Foreskin keratinocyte (primary cell): ENCODE measurements at places on chromosomes 16 and 17.

- peak; percentile 55 for DNase-seq
Observed at GRCh38 chr17:49090878-49091594, 41.5 kb upstream of the B4GALNT2 start.

GRCh38 chr16:67395458-67396158 is 2.3 kb upstream of the TPPP3 start:
- no peak for DNase-seq

DNA sequence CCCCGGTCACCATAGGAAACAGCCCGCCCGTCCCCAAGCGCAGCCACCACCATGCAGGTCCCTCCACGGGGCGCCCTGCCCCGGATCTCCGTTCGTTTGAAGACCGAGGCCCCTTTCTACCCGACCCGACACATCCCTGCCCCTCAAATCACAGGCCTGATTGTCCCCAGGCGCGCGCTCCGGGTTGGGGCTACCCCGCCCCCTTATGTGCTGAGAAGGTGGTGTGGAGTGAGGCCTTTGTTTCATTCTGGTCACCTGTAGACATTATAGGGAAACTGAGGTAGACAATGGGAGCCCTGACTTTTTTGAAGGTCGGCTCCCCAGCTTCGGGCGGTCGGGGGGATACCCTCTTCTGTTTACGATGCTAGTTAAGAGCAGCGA is 763 bp upstream of the ACTG1 start:
- DNase-seq, result peak; percentile 74

DNA sequence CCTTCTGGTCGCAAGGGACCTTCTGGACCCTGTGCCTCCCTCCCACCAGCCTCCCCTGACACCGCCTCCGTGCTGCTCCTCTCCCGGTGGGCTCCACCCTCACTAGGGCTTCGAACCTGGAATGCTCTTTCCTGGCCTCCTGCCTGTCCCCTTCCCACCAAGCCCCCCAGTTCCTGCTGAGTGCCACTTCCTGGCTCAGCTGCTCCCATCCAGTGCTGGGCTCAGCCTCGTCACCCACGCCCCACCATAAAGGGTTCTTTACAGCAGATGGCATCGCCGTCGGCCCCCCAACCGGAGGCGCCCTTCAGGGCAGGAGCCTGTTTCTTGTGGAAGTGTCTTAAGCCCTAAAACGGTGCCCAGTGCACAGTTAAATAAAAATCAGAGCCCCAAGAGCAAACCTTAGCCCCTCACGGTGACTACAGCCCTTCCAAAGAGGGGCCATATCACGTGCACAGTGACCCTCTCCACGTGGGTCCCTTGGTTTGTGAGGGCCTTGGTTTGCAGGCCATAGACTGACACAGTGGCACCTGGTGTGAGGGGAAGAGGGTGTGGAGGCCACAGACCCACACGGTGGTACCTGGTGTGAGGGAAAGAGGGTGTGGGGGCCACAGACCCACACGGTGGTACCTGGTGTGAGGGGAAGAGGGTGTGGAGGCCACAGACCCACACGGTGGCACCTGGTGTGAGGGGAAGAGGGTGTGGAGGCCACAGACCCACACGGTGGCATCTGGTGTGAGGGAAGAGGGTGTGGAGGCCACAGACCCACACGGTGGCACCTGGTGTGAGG is 111.4 kb downstream of the METRNL start:
- DNase-seq, result no peak
